ENCODE measurements at places on chromosomes 1 and 21. TPM values are rescaled to one million over a fixed set of nuclear protein-coding genes. Genes with fewer than 3 reads are reported as not detected.
A peak's percentile ranks its signal among the peaks of the same experiment; 100 is the strongest.

The TMEM82 gene
- not detected for total RNA-seq

The HCRTR1 gene
- total RNA-seq, result not detected

The TSTD1 gene
- total RNA-seq, result 35.2 TPM

The PTGS2 gene
- total RNA-seq, result 17.6 TPM

The KRTAP13-2 gene
- total RNA-seq, result not detected

The AMPD1 gene
- not detected for total RNA-seq

DNA sequence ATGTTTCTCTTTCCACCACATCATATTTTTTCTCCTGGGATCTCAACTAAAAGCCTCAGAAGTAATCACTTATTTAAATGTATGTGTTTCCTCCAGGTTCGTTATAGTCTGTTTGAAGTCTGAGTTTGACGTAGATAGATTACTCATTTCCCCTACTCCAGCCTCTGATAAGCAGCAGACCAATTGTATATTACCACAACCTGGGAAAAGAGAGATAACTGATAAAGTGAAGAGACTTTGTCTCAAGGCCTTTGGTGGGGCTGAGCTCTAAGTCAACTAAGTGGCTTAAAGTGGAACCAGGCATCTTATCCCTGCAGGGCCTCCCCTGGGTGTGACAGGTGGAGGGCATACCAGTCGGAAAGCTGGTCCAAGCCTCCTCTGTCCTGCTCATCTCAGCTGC lies 34.9 kb upstream of the CACNA1E start:
- H3K4me1 ChIP-seq, result peaks cover 6% of the 10 kb centered on the region
- H3K27me3 ChIP-seq, result peaks cover 11% of the 10 kb centered on the region
- H3K27ac ChIP-seq, result no peak overlapping the region

DNA sequence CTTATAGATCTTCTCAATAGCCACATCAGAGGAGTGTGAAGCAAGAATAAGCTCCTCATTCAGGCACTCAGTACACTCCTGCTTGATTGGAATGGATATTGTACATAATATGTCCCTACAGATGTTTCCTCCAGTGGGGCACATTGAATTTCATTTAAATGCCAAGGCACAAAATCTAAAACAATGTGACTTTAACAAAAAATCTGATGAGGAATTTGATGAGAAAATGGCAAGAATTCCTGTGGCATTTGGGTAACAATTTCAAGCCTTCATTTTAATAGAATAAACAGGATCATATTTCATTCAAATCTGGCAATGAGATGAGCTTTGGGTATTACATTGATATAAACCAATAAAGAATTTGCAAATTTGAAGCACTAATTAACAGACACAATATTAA lies 307.7 kb upstream of the PKN2 start:
- no peaks in the 10 kb centered on the region for H3K27me3 ChIP-seq
- no peak overlapping the region for H3K4me3 ChIP-seq
- no peak overlapping the region for H3K27ac ChIP-seq
- DNase-seq, result no peak

DNA sequence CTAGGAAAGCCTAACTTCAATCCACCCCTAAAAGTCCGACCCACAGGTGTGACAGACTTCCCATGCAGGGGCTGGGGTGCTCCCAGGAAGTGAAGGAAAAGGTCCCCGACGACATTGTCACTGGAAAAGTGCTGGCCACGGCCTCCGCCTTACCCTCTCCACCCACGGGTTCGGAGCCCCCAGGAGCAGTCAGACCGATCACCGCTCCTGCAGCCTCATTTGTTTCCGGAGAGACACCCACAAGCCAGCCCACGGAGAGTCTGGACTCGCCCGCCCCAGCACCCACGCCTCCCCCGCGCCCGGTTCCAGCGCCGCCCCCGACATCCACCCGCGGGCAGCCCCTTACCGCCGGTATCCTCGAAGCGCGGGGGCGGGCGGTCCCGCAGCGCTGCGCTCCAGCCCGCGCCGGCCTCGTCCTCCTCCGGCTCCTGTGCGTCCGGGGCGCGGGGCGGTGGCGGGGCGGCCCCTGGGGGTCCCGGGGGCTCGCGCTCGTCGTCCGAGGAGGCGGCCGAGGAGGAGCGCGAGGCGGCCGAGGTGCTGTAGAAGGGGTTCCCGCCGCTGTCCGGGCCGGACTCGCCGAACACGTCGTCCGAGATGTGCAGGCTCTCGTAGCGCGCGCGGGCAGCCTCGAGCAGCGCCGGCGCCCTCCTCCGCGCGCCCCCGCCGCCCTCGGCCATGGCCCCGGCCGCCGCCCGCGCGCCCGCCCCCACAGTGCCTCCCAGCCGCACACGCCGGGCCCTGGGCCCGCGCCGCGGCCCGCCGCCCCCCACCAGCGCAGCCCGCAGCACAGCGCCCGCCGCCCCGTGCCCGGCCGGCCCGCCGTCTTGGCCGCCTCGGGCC lies 660 bp downstream of the PGBD5 start:
- DNase-seq, result no peak
- H3K27me3 ChIP-seq, result peaks cover 52% of the 10 kb centered on the region
- peak overlapping the region; percentile 63 for H3K4me3 ChIP-seq
- H3K36me3 ChIP-seq, result no peaks in the 10 kb centered on the region

GRCh38 chr1:53131590-53131938 lies 10.9 kb downstream of the SLC1A7 start:
- no peak for DNase-seq
- H3K4me3 ChIP-seq, result no peak overlapping the region
- no peaks in the 10 kb centered on the region for H3K4me1 ChIP-seq
- H3K36me3 ChIP-seq, result no peaks in the 10 kb centered on the region
- no peaks in the 10 kb centered on the region for H3K27me3 ChIP-seq
- no peak overlapping the region for H3K27ac ChIP-seq

GRCh38 chr1:2194319-2194897 lies at the start of gene FAAP20:
Gene FAAP20, minus strand, starts transcription at chr1:2194772. Its CDS starts 23 bp downstream, at chr1:2194749.
- DNase-seq, result peak; percentile 66
- H3K36me3 ChIP-seq, result no peaks in the 10 kb centered on the region
- H3K27me3 ChIP-seq, result no peaks in the 10 kb centered on the region
- H3K4me3 ChIP-seq, result peak within 1 kb of the TSS; percentile 71
- H3K4me1 ChIP-seq, result peaks cover 12% of the 10 kb centered on the region
- H3K27ac ChIP-seq, result no peak within 1 kb of the TSS

- no peak overlapping the region for H3K4me3 ChIP-seq
- peak; percentile 42 for DNase-seq
- H3K4me1 ChIP-seq, result peaks cover 16% of the 10 kb centered on the region
- H3K36me3 ChIP-seq, result no peaks in the 10 kb centered on the region
- H3K27ac ChIP-seq, result peak overlapping the region; percentile 65
Measured at GRCh38 chr1:173554541-173555250, 48.2 kb downstream of the SLC9C2 start.

GRCh38 chr1:94250341-94250740 lies 13.0 kb upstream of the ARHGAP29 start:
- DNase-seq, result no peak
- no peak overlapping the region for H3K4me3 ChIP-seq
- peaks cover 26% of the 10 kb centered on the region for H3K4me1 ChIP-seq
- H3K27me3 ChIP-seq, result no peaks in the 10 kb centered on the region

DNA sequence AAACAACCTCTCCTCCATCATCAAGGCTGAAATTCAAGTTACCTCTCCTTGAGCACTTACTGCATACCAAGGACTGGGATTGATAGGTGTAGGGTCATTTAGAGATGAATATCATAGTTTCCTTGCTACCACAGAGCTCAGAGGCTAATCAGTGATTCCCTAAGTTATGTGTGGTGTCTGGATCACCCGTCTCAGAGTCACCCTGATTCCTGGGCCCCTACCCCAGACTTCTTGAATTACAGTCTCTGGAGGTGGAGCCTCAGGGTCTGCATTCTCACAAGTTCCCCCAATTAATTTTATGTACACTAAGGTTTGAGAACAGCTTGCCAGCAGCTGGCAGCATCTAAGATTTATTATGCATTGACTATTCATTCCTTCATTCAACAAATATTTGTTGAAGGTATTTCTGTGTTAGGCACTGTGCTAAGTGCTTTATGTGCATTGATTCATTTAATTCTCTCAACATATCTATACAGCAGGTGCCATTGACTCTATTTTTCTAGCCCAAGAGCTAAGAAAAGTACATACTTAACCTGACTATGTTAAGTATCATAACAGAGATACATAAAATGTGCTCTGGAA lies 182.9 kb upstream of the FGGY start:
- H3K27me3 ChIP-seq, result no peaks in the 10 kb centered on the region
- H3K4me1 ChIP-seq, result peaks cover 9% of the 10 kb centered on the region
- DNase-seq, result no peak
- H3K4me3 ChIP-seq, result no peak overlapping the region
- no peaks in the 10 kb centered on the region for H3K36me3 ChIP-seq

- no peaks in the 10 kb centered on the region for H3K36me3 ChIP-seq
- no peaks in the 10 kb centered on the region for H3K27me3 ChIP-seq
- H3K4me3 ChIP-seq, result no peak within 1 kb of the TSS
- H3K4me1 ChIP-seq, result peaks cover under 1% of the 10 kb centered on the region
Measured at GRCh38 chr1:109763646-109764415, at the start of gene EPS8L3. Gene EPS8L3, minus strand, starts transcription at chr1:109763923. Its CDS starts 2,174 bp downstream, at chr1:109761749.

DNA sequence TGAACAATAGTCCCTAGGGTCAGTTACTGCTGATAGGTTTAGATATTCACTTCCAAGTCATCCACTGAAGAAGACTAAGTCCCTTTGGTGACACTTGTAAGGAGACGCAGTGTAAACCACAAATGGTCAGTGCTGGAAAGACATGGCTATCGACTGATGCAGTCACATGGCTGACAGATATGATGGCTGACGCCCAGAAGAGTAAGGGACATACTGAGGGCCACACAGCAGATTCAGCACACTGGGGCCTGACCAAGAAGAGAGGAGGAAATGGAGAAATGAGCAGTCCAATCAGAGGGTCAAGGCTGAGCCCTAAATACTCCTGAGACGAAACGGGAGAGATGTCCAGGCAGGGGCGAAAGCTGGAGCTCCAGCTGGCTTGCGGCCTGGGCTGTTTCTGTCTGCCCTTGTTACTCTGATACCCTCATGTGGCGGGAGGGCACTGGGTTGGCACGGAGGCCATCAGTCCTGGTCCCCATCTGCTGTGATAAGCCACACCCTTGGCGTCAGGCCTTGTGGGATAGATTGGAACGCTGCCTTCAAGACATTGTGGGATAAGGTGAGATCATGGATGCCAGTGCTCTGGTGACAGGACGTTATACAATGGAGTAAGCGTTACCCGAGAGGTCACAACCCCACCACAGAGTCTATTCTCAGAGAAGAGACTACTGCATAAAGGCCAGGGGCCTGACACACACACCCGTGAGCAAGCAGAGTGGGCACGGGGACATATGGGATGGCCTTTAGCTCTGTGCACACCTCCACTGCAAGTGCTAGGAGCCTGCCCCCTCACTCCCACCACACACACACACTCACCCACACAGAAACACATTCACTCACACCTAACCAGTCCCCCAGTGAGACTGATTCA lies 158.4 kb downstream of the TRABD2B start:
- no peak for DNase-seq
- H3K36me3 ChIP-seq, result no peaks in the 10 kb centered on the region
- H3K27ac ChIP-seq, result no peak overlapping the region
- no peak overlapping the region for H3K4me3 ChIP-seq
- H3K27me3 ChIP-seq, result no peaks in the 10 kb centered on the region

DNA sequence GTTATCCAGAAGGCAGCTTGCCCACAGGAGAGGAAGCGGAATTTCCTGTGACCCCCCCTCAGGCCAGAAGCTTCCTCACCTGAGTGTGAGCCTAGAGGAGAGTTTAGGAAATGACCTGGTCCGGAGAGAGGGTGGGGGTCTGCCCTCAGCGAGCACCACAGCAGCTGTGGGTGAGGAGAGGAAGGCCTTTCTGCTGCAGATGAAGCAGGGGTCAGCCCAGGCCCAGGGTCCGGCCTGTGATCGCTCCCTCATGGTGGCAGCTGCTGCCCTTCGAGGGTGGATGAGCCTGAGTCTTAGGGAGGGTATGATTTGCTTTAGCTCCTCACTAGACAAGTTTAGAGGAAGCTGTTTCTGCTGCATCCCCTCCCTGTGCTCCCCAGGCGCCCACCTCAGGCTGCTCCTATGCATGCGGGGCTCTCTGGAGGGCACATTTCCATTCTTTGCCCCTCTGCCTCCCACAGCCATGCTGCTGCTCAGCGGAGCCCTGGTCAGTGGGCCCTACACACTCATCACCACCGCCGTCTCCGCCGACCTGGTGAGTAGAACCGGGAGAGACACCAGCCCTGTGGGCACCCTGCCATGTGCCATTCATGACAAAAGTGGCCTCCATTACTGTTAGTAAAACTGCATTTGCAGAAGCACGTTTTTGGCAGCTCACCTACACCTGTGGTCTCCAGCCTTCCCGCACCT lies 53.0 kb downstream of the SLC37A1 start:
- no peaks in the 10 kb centered on the region for H3K27me3 ChIP-seq
- no peak for DNase-seq
- no peak overlapping the region for H3K4me3 ChIP-seq
- H3K4me1 ChIP-seq, result peaks cover 7% of the 10 kb centered on the region
- H3K36me3 ChIP-seq, result peaks cover 14% of the 10 kb centered on the region

GRCh38 chr1:51329443-51330325 lies 678 bp downstream of the TTC39A start:
- peak overlapping the region; percentile 54 for H3K4me3 ChIP-seq
- peaks cover 13% of the 10 kb centered on the region for H3K4me1 ChIP-seq
- no peaks in the 10 kb centered on the region for H3K27me3 ChIP-seq
- no peaks in the 10 kb centered on the region for H3K36me3 ChIP-seq
- no peak for DNase-seq
- no peak overlapping the region for H3K27ac ChIP-seq

DNA sequence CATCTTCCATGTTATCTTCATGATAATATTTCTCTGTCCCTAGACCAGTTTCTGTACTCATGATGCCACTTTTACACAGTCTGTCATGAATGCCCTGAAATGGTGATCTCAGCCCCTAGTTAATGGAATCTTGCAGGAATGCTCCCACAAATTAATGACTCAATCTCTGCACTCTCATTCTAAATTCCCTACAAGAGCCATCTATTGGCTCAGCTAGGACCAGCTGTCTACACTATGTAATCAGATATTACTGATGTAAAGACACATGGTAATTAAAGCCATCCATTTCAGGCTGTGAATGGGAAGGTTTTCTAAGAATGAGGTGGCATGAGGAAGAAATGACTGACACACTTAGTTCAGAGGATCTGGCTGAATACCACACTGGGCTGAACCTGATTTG lies 199.1 kb upstream of the KCND3 start:
- no peak overlapping the region for H3K27ac ChIP-seq
- no peaks in the 10 kb centered on the region for H3K4me1 ChIP-seq
- DNase-seq, result no peak
- H3K4me3 ChIP-seq, result no peak overlapping the region

DNA sequence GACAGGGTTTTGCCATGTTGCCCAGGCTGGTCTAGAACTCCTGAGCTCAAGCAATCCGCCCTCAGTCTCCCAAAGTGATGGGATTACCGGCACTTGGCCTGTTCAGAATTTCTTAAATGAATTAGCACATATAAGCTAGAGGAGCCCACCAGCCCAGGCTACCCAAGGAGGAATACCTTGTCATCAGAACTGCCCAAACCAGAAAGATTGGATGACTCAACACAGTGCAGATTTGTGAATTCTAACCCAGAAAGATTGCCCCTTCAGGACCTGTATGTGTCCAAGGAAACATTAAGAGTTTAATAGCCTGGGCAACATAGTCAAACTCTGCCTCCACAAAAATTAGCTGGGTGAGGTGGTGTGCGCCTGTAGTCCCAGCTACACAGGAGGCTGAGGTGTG lies 14.0 kb upstream of the LIN9 start:
- no peaks in the 10 kb centered on the region for H3K27me3 ChIP-seq
- peaks cover 15% of the 10 kb centered on the region for H3K4me1 ChIP-seq
- H3K27ac ChIP-seq, result no peak overlapping the region
- H3K36me3 ChIP-seq, result no peaks in the 10 kb centered on the region
- H3K4me3 ChIP-seq, result no peak overlapping the region
- DNase-seq, result no peak

GRCh38 chr1:218482683-218483082 lies 137.5 kb downstream of the TGFB2 start:
- H3K36me3 ChIP-seq, result no peaks in the 10 kb centered on the region
- H3K27ac ChIP-seq, result peak overlapping the region; percentile 43
- DNase-seq, result peak; percentile 86
- peaks cover 42% of the 10 kb centered on the region for H3K4me1 ChIP-seq

Data from MCF 10A (cell line).